Suprapubic skin (tissue), 4 donors: ENCODE measurements at places on chromosomes 3 and 15. TPM values are rescaled to one million over a fixed set of nuclear protein-coding genes. Genes with fewer than 3 reads are reported as not detected.

GRCh38 chr15:48459571-48460442, 128.6 kb downstream of the DUT start:
- DNase-seq: no peak

- no peak for DNase-seq
Observed at GRCh38 chr3:71600646-71601288, 17.2 kb upstream of the FOXP1 start.

- DNase-seq: no peak
Observed at GRCh38 chr3:37542331-37542730, 319.3 kb upstream of the CTDSPL start.

GRCh38 chr3:120597445-120598049, 1.4 kb downstream of the NDUFB4 start:
- DNase-seq: no peak

- DNase-seq: no peak
Observed at GRCh38 chr15:96882121-96882772, 551.7 kb downstream of the NR2F2 start.

Gene ARRDC4
- total RNA-seq: 67.1 TPM

Gene PPP1R14D
- total RNA-seq: not detected

Gene CKMT1A
- 77.6 TPM for total RNA-seq
